ENCODE measurements at places on chromosomes 16 and 17.
A peak's percentile ranks its signal among the peaks of the same experiment; 100 is the strongest.

GRCh38 chr17:7703584-7704479 lies 1.2 kb upstream of the EFNB3 start:
- peak; percentile 35 for DNase-seq

GRCh38 chr17:28662527-28662829 lies 473 bp downstream of the SUPT6H start:
- DNase-seq: no peak

GRCh38 chr16:30535106-30535776 lies 583 bp upstream of the ZNF747 start:
- DNase-seq: no peak

GRCh38 chr16:50208460-50208931 lies 55.4 kb downstream of the TENT4B start:
- no peak for DNase-seq

GRCh38 chr16:2768403-2769089 lies 8.5 kb downstream of the ELOB start:
- no peak for DNase-seq

GRCh38 chr17:36629252-36629847 lies 28.0 kb downstream of the MRM1 start:
- peak; percentile 86 for DNase-seq

- DNase-seq: peak; percentile 27
These were observed 75.8 kb downstream of the WNT3 start for GRCh38 chr17:46742565-46743270.

DNA sequence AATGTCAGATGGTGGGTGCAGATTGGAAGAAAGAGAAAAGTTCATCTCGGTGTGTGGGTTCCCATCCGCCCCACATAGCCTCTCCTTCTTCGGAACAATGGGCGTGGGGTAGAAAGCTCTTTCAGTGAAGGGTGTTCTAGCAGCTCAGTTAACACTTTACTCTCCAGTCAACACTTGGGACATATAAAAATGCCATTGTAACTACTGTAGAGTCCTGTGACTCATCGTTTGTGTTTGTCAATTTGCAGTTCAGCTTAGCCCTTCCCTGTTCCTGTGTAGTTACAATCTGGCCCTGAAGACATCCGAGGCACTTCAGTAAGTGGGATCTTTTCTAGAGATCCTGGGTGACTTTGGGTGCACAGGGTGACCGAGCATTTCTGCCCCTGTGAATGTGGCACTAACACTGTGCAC lies 11.5 kb upstream of the CLEC18C start:
- no peak for DNase-seq

GRCh38 chr16:13873835-13874438 lies 46.0 kb upstream of the ERCC4 start:
- no peak for DNase-seq

DNA sequence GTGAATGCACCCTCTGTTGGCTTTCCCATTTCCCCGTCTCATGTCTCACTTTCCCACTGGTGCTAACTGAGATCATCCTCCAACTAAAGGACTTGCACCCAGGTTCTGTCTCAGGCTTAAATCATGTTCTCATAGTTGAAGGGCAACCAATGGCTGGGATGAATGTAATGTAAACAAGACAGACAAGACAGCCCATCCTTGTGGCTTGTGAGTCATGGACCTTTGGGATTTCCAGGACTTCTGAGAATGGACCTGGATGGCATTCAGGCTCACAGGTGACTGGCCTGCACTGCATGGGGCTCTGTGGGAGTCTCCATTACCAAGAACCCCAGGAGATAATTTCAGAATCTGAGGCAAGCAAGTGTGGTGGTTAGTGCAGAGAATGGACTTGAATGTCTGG lies 347.5 kb downstream of the HAPSTR1 start:
- no peak for DNase-seq

- DNase-seq: no peak
These were observed 109.1 kb downstream of the C16orf78 start for GRCh38 chr16:49482690-49483089.

- no peak for DNase-seq
These were observed 278.3 kb upstream of the CCL2 start for GRCh38 chr17:33976831-33977230.

GRCh38 chr16:19809693-19810092 lies 75.0 kb downstream of the GPRC5B start:
- DNase-seq: no peak

DNA sequence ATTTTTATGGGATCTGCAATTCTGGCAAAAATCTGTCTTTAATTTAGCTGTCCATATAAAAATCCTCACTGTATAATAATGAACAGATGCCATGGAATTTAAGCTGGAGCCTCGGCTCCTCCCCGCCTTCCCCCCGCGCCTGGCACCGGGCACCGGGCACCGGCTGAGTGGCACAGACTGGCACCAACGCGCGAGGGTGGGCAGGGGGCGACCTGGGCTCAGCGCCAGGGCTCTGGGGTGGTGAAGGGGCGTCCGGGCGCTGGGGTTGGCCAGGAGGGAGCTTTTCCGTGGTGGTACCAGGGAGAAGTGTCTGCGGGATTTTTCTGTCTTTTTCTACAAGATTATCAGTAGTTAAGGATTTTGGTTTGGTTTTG lies 9.1 kb downstream of the NEUROD2 start:
- DNase-seq: no peak

DNA sequence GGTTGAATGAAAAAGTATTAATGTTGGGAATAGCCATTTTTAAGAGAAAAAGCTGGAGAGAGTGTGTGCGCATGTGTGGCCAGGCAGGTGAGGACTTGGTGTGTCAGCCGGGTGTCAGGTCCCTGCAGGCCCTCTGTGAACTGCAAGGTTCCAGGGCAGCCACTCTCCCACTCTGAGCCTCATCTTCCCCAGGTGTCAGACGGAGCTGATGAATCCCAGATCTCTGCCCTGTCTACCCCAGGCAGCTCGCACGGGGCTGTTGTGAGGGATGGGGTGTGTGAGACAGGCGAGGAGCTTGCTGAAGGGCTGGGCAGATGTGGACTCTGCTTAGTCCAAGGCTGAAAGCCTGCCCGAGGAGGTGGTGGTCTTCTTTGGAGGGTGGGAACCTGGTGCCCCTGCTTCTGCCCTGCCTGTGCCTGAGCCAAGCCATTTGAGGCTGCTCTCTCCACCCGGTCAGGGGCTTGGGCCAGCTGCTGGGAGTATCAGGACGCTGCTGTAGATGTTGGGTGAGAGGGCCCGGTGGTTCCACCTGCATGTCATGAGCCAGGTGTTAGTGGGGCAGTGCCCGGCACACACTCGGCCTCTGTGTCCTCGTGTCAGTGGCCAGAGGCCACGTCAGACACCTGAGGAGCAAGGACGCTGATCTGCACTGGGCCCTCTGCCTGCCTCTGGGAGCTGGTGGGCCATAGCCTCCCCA lies 122.4 kb downstream of the RAB11FIP4 start:
- DNase-seq: no peak

DNA sequence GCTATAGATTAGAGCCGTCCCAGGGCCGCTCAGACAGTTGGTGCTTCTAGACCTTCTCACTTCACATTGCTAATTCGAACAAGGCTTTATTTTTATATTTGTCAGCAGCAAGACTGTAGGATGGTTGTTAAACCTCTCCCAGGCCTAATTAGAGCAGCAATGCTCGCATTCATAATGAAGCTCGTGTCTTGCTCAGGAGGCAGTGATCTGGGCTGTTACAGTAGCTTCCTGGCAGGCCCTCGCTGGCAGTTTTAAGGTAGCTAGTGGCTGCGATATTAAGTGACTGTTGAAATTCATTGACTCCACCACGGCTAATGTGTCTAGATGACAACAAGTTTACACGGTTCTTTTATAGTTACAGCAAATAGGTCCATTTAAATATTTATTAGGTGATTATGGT lies 23.2 kb upstream of the ANKFN1 start:
- DNase-seq: no peak

- DNase-seq: no peak
These were observed 17.0 kb upstream of the NUDT7 start for GRCh38 chr16:77705351-77705750.

DNA sequence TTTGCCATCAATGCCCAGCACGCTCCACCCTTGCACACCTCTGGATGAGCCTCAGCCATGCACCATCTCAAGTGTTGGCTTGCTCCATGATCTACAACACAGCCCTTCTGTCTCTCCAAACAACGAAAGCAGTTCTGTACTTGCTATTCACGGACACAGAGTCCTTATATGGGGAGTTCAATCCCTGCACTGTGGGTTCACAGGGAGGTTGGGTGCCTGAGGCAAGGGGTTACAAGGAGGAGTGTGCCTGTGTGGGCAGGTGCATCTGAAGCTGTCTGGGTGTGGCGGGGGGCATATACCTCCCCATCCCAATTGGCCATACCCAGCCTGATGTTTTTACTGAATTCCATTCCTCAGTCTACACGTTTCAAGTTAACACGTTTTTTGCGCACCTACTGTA lies 5.6 kb downstream of the RUNDC3A start:
- no peak for DNase-seq

DNA sequence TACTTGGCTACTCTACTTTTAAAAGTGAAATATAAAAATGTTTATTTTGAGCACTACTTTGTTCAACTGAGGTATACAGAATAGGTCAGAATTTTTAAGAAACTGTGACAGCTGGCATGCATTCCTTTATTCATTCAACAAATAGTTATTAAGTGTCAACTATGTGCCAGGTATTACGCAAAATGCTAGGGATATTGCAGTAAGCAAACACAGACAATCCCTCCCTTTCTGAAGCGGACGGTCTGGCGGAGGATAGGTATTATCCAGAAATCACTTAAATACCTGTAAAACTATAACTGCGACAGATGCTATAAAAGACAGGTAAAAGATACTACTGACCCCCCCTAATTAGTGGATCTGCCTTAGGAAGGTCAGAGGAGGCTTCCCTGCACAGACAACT lies 26.1 kb downstream of the METTL16 start:
- no peak for DNase-seq

DNA sequence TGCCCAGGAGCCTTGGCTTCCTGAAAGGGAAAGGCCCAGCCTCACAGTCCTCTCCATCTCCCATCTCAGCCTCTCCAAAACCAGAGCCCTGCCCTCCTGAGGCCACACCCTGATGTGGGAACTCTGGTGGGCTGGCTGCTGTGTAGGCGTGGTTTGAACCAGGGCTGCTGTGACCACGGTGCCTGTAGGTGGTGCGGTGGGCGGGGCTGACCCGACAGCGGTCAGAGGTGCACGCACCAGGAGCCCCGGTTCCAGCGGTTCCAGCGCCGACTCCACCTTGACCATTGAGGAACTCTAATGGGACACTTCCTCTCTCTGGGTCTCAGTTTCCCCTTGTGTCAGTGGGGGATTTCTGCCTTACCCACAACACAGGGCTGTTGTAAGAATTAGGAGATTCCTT lies 2.4 kb downstream of the RAP1GAP2 start:
- DNase-seq: no peak

DNA sequence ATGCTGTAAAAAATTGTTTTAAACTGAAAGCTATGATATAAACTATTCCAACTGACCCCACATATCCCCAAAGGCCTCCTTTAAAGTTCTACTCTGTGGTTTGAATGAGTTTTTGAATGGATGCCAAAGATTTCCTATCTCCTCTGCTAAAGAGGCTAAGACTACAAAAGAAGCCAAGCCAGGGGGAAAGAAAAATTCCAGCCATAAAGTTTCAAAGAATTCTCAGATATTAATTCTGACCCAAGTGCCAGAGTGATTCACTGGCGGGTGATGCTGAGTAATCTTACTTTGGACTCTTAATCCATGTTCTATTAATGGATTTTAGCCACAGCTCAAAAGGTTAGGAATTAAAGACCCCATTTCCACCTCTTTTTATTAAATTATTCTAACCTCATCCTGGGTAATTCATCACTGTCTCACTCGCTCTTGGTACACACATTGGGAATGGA lies 60.7 kb downstream of the HS3ST3A1 start:
- no peak for DNase-seq

DNA sequence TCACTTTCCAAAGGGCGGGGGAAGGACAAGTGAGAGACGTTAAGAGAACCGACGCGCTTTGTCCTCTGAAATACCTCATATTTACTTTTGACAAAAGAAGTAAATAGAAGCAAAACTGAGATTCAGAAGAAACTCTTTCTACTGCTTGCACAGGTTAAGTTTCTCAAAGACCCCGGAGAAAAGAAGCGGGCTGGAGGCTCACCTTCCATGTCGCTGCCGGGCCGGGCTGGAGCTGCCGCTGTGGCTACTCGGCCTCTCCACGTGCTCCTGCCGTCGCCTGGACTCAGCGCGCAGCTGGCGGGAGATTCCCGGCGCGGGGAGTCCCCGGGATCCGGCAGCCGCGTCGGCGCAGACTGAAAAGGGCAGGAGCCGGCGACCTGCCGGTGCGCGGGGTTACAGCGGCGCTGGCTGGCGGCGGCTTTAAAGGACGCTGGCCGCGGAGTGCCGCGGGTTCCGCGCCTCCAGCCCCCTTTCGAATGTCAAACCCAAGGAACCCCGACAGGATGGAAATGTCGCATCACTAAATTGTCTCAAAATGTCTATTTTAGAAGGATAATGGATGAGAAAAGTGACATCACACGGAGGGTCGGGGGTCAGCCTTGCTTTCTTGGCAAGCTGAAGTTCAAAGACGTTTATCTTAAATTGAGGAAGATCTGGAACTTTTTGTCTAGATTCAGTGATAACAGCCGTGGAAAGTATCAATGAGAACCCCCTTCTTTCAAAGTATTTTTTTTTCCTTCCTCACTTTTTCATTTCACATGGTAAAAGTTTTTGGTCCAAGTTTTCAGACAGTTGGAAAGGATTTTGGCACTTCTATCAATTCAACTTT lies at the start of gene IKZF3:
TSS of gene IKZF3 (minus strand) at position 395 of the 829 bp plus-strand sequence. CDS start at position 209, 186 bp downstream.
- DNase-seq: peak; percentile 90

DNA sequence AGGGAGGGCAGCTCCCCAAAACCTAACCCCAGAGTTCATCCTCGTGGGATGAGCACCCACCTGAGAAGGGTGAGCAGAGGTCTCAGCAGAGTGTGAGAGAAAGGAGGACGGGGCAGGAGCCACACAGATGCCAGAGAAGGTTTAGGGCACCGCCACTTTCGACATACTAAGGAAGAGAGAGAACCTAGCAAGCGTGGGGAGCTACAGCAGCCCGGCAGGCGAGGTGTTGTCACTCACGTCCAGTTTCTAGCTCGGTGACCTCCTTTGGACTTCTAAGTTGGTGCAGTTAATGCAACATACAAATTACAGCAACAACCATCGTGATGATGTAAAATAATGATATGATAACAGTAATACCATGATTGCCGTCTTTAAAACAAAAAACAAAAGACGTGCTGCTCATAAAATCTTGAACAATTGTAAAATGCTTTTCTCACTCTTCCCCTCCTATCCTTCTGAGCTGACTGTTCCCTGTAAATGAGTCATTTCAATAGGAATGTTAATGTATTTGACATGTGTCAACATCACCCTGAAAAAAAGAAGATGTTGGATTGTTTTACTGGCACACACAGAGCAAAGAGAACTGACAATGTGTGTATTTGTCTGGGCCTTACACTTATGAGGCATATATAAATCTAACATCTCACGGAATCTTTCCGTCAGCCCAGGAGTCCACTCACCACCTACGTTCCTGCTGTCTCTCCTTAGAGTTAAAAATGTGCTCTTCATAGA lies 158.2 kb upstream of the MAF start:
- DNase-seq: no peak

GRCh38 chr17:39808409-39808997 lies 55.6 kb downstream of the IKZF3 start:
- no peak for DNase-seq

DNA sequence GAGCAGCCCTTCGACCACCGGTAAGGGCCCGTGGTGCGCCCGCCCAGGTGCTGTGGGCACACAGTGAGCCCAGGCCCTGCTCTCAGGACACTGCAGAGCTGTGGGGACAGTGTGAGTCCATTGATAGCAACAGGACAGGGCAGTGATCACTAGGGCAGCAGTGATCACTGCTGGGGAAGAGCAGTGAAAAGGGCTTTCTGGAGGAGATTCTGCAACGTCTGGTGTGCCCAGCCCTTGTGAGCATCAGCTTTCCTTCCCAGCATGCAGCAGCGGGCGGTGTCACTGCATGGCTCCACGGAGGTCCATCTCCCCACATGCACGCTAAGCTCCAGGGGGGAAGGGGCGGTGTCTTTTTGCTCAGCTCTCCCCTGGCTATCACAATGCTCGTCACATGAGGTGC lies 32.1 kb downstream of the MAP1LC3B start:
- no peak for DNase-seq

All from activated CD4-positive, alpha-beta T cell treated with anti-CD3 and anti-CD28 coated beads for 48 hours (primary cell).